ENCODE measurements at places on chromosomes 16 and 17.

GRCh38 chr17:12643822-12644221, 21.9 kb upstream of the MYOCD start:
- DNase-seq = no peak

DNA sequence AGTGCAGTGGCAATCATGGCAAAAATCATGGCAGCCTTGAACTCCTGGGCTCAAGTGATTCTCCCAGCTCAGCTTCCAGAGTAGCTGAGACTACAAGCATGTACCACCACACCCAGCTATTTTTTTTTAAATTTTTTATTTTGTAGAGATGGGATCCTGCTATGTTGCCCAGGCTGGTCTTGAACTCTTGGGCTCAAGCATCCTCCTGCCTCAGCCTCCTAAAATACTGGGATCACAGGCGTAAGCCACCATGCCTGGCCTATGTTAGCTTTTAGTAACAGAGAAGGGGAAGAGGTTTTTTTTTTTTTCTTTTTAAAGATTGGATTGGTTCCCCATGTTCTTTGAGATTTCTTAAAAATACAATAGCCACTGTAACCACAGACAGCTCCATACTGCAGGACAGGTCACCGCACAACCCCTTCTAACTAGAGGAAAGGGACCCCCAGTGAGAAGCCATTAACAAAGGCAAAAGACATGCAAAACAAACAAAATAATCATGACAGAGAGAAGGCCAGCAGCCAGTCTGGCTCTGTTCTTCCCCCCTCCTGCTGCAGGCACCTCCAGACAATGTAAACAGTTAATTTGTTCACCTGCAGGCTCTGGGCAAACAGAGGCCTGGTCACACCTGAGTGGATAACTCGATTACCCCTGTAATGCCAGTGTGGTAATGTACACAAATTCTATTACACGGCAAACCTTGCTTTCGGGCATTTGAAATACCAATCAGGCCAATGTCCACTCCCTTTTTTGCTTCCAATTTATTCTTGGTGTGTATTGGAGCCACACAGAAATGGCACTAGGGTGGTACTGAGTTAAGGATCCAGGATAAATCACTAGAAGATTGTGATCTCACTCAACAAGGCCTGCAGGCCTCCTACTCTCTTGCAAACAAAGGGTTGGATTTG, 52.9 kb downstream of the SNX11 start:
- DNase-seq = no peak

DNA sequence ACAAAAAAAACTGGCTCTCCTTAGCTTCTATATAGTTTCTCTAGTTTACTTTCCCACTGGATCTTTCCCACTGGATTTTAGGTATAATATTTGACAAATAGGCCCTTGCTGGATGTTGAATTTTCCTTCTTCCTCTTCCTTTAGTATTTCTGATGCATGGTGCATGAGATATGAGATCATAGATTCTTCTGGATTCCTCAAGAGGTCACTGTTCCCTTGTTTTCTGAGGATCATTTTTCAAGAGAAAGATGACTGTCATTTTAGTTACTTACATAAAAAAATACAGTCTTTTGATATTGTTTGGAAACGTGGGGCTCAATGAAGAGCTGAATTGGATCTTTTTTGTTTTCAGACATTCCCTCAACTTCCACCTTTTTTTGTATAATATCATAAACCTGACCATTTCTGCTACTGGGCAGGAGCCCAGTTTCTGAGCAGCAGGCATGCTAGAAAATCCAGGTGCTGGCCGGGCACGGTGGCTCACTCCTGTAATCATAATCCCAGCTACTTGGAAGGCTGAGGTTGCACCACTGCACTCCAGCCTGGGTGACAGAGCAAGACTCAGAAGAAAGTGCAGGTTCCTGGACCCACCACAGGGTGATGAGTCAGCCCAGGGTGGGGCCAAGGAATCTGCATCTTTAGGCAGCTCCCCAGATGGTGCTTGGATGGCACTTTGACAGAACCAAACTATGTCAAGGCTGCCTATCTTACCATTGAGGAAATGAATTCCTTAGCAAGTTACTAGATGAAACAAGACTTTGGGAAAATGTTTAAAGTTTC, 70.3 kb downstream of the SDR42E1 start:
- DNase-seq = no peak

- no peak for DNase-seq
These were observed 6.6 kb upstream of the TSPOAP1 start for GRCh38 chr17:58335061-58335731.

- DNase-seq = no peak
These were observed 417.2 kb downstream of the HS3ST4 start for GRCh38 chr16:26108836-26109505.

DNA sequence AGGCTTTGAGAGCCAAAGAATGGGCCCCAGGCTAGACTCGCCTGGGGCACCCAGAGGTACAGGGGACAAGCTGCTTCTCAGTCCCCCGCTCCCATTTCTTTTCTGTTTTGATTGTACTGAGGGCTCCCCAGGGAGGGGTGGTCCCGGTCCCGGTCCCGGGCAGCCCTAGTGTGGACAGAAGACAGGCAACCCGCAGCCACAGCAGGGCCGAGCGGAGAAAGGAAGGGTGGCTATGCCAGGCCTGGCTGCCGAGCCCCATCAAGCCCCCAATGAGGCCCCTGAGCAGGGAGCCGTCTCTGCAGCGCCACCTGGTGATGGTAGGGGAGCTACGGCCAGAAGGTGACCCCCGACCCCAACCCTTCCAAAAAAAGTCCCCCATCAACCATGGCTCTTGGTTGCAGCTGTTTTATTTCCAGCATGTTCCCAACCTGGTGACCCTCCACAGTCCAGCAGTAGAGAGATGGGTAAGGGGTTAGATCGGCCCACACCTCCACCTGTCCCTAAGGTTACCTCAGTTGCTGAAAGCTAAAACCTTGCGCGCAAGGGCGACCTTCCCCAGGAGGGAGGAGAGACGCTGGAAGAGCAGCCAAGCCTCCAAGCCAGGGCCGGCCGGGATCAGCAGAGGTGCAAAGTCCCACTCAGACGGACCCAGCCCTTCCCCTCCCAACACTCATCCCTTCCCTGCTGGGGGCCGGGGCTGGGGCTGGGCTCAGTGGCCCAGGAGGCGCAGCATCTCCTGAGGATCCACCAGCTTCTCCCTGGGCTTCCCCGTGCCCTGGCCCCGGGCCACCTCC, 2.6 kb upstream of the GRIN2C start:
- DNase-seq = peak; percentile 69

DNA sequence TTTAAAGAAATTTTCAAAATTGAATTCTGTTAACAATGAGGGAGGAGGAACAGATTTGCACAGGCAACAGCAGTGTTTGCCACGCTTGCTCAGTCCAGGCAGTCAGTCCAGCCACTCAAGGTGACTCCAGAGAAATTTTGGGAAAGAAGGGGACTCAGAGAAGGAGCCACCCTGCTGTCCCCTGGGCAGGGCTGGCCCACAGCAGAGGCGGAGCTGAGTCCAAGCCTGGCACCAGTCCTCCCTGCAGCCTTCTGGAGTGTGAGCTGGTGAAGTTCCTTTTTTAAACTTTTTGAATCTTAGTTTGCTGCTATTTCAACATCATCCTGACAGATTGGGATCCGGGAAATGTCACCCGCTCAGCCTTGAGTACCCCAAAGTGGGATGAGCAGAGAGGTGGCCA, 14.5 kb upstream of the SLC47A2 start:
- no peak for DNase-seq

GRCh38 chr17:73604476-73604875, 39.8 kb downstream of the SDK2 start:
- DNase-seq = no peak
